ENCODE measurements at places on chromosomes 2 and 18.

DNA sequence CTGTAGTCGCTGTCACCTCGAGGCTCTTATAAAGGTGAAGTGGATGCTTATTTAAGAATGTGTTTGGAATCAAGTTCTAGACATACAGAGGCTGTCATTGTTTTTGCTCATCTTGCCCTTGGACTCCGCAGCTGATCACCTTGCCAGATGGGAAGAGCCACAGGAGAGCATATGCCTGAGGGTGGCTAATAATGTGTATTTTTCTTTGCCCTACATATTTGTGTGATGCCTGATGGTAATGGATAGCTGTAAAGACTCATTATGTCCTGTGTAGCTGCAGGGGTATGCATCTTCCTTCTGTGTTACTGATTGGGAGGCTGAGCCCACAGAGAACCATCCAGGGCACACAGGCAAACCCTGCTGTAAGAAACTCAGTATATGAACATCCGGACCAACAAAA lies 61.7 kb downstream of the PRKCE start:
- no peak for DNase-seq

- DNase-seq: no peak
Measured at GRCh38 chr2:48045613-48046012, 139.3 kb upstream of the FBXO11 start.

- DNase-seq: peak; percentile 8
Measured at GRCh38 chr2:173716458-173717052, 248.6 kb downstream of the SP3 start.

DNA sequence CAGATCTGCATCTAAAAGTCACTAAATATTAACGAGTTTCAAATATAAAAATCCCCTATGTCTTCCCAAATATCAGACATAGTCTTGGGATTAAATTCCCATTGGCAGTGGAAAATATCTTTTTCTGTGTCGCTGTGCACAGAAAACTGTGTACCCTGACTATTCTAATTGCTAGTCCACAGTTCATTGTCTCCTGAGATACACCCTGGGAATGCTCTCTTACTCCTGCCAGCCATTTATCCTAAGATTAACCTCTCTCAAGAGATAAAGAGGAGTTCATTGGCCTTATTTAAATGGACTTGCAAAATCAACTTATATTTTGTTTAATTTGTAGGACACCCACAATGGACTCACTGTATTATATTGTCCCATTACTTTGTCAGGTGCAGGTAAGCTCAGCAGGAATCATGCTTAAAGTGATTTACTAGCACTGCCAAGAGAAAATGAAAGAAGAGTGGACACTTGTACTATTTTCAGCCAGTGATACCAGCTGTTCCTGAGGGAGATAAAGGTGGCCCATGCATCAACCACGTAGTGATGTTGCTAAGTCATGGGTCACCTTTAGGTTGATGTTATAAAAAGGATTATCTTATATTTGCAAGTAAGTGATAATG lies 553.8 kb downstream of the PIK3C3 start:
- DNase-seq: no peak

GRCh38 chr2:49719241-49719640 lies 564.9 kb upstream of the FSHR start:
- no peak for DNase-seq

DNA sequence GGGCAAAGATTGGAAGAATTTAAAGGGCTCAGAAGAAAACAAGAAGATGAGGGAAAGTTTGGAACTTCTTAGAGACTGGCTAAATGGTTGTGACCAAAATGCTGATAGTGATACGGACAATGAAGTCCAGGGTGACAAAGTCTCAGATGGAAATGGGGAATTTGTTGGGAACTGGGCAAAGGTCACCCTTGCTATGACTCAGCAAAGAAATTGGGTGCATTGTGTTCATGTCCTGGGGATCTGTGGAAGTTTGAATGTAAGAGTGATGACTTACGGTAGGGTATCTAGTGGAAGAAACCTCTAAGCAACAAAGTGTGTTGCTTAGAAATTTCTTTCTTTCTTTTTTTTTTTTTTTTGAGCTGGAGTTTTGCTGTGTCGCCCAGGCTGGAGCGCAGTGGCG lies 6.0 kb upstream of the IL1A start:
- DNase-seq: no peak

- DNase-seq: no peak
Measured at GRCh38 chr2:216478791-216479190, 19.9 kb upstream of the RPL37A start.

GRCh38 chr2:105858868-105859693 lies 114.4 kb downstream of the NCK2 start:
- DNase-seq: no peak

Measured in fibroblast of skin of right biceps (primary cell).